ENCODE measurements at places on chromosomes 7 and 10. TPM values are rescaled to one million over a fixed set of nuclear protein-coding genes. Genes with fewer than 3 reads are reported as not detected.

DNA sequence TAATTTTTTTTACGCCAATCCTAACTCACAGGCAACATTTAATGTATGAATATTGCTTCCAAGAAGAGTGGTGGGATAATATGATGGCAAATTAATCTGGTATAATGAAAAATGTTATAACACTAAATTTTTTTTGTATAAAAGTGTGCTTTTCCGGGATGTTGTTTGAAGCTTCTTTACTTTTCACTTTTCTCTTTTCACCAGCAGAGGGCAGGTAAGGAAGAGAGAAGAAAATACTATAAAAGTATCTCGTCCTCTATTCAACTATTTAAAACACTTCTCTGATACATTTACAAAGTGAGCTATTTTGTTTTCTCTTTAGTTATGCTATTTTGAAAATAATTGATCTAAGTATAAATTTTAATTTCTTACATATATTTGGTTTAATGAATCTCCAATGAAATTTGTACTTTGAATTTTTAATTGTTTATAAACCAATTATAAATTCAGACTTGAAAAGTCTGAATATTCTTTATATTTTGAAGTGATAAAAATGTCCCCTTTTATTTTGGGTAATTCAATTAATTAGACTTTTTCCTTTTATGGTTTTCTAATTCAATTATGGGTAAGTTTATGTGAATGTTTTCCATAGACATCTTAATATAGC is 20.7 kb upstream of the CFTR start:
- DNase-seq, result peak; percentile 56

Gene RAB11FIP2
- total RNA-seq, result 4.4 TPM

DNA sequence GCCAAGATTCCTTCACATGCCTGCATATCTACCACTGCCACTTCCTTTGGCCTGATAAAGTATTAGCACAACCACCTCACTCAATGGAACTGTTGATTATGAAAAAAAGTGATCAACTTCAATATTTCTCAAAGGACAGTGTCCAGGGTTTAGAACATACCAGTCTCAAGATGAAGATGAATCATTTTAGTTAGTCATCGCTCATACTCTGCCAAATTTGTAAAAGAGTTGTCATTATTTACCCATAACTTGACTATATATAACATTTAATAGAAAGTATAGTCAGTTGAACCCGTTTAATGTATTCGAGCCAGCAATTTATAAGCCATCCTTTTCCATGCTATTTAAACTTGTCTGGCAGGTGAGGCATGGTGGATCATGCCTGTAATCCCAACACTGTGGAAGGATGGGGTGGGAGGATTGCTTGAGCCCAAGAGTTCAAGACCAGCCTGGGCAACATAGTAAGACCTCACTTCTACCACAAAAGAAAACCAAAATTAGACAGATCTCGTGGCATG is 33.2 kb downstream of the SPAM1 start:
- DNase-seq, result peak; percentile 92

Gene FAM180A
- total RNA-seq, result not detected

Gene CRPPA
- total RNA-seq, result 0.75 TPM

GRCh38 chr7:87645446-87645845 is 17.2 kb downstream of the RUNDC3B start:
- DNase-seq, result no peak

DNA sequence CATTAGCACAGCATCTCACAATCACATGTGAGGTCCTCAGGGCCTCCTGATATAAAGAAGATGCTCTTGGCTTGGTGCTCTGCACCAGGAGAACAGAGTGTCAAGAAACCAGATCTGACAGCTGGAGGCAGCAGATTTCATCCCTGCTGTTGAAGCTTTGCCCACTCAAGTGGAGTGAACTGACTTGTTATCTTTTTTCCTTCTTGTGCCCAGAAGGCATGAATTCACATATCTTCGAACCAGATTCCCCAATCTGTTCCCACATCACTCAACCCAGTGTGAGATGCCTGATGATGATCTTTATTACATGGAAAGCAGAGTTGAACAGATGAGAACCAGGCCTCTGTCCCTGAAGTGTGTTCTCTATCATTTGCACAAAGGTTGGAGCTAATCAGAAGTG is 521.0 kb downstream of the SORCS1 start:
- no peak for DNase-seq

DNA sequence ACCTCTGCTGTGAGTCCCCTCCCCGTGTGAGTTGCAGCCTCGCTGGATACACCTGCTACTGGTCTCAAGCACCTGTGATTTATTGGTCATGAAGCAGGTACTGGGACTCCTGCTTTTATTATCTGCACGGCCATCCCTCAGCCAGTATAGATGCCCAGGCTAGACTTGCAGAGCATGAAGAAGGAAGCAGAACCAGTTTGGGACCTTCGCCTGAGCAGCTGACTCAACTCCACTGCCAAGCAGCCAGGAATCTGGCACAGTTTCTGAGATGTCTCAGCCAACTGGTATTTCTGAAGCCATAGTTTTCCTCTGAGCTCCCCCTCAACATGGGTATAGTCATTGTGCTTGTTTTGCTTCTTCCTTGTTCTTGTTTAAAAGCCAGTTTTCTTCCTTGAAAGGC is 28.0 kb upstream of the SLC39A12 start:
- DNase-seq, result peak; percentile 92

- no peak for DNase-seq
Measured at GRCh38 chr10:16856567-16856966, 39.3 kb upstream of the RSU1 start.

GRCh38 chr7:132333301-132333700 is 243.0 kb downstream of the PLXNA4 start:
- peak; percentile 26 for DNase-seq

- DNase-seq, result no peak
Measured at GRCh38 chr7:127476618-127477017, 84.1 kb upstream of the ZNF800 start.

Gene PLEKHA1
- total RNA-seq, result 5.2 TPM

Gene NUTM2D
- total RNA-seq, result not detected

DNA sequence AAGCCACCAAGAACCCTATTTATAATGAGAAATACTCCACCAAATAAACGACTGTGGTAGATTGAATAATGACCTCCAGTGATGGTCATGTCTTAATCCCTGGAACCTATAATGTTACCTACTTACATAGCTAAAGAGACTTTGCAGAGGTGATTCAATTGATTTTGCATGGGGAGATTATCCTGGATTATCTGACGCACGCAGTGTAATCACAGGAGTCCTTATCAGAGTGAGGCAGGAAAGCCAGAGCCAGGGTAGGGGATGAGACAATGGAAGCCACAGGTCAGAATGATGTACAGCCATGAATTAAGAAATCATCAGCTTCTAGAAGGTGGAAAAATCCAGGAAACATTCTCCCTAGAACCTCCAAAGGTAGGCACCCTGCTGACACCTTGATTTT is 286.4 kb upstream of the SP4 start:
- no peak for DNase-seq

DNA sequence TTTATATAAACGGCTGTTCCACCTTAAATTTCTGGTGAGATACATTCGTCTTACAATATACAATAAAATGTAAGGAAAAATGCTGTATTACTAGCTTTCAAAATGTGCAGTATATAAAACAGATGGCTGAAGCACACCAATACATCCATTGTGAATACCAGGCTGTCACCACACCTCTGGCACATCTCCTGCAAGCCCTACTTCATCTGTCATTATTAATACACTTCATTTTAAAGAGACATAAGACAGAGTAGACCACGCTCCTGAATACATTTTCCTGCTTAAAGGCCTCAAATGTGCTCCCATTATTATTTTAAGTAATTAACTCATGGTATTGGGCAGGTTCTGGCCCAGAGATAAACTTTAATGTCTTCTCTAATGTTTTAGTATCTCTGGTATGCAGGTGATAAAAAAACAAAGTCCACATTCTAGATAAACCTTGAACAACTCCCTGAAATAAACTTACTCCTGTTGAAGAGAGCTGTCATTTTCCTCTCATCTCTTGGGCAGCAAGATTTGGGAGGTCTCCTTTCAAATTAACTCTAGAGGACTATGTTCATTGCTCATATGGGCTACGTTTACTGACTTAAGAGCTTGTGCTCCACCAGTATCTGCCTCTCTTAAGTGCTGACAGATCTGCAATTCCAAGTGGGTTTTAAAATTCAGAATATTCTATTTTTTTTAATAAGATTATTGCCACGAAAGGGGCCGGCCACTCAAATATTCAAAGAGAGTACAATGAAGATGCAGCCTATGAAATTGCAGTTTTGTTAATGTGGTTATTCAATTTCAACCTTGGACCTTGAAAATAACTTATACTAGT is 396.5 kb upstream of the SEMA3D start:
- no peak for DNase-seq

Gene KMT2C
- total RNA-seq, result 28.5 TPM

- peak; percentile 76 for DNase-seq
Measured at GRCh38 chr7:143248761-143249354, 14.4 kb upstream of the GSTK1 start.

- no peak for DNase-seq
Measured at GRCh38 chr7:28217143-28217542, 36.5 kb upstream of the JAZF1 start.

GRCh38 chr10:71177651-71178199 is 34.6 kb upstream of the UNC5B start:
- DNase-seq, result no peak

- DNase-seq, result peak; percentile 89
Measured at GRCh38 chr7:18895456-18895855, 222.0 kb downstream of the TWIST1 start.

All from PC-3 (cell line).